ENCODE measurements at places on chromosomes 1 and 21. TPM values are rescaled to one million over a fixed set of nuclear protein-coding genes. Genes with fewer than 3 reads are reported as not detected.

SFT2D2 gene
- 69.8 TPM for total RNA-seq

CYP4A22 gene
- not detected for total RNA-seq

SPRR1B gene
- not detected for total RNA-seq

MMP23B gene
- 0.52 TPM for total RNA-seq

ZNF695 gene
- 1.2 TPM for total RNA-seq

TACSTD2 gene
- total RNA-seq = 1.5 TPM

FCGR1A gene
- not detected for total RNA-seq

HPDL gene
- total RNA-seq = 0.39 TPM

OR2G2 gene
- total RNA-seq = not detected

OR14I1 gene
- total RNA-seq = not detected

CFHR5 gene
- total RNA-seq = not detected

CCDC17 gene
- 1.5 TPM for total RNA-seq

VPS72 gene
- 34.6 TPM for total RNA-seq

LCE1B gene
- total RNA-seq = not detected

NBPF6 gene
- total RNA-seq = not detected

COA7 gene
- 12.4 TPM for total RNA-seq

SIPA1L2 gene
- total RNA-seq = 42.7 TPM

USP16 gene
- total RNA-seq = 53.2 TPM

DDR2 gene
- 292 TPM for total RNA-seq

AGL gene
- 21.2 TPM for total RNA-seq

TSSK3 gene
- 0.54 TPM for total RNA-seq

LCE1F gene
- total RNA-seq = not detected

PTPN7 gene
- total RNA-seq = not detected

B3GALT2 gene
- 0.13 TPM for total RNA-seq

KIFAP3 gene
- total RNA-seq = 64.6 TPM

LMOD1 gene
- total RNA-seq = 1.4 TPM

KRTAP12-2 gene
- total RNA-seq = not detected

PTGFR gene
- 101 TPM for total RNA-seq

DENND2C gene
- total RNA-seq = 10.2 TPM

FBXO2 gene
- 4.2 TPM for total RNA-seq

SLAMF6 gene
- not detected for total RNA-seq

PRAMEF8 gene
- total RNA-seq = not detected

LIPI gene
- not detected for total RNA-seq

CLEC20A gene
- not detected for total RNA-seq

PCP4L1 gene
- not detected for total RNA-seq

PRAMEF26 gene
- total RNA-seq = not detected

STUM gene
- total RNA-seq = under 0.01 TPM

OR2W3 gene
- total RNA-seq = 0.11 TPM

P3R3URF gene
- total RNA-seq = not detected
